ENCODE measurements at places on chromosomes 6 and 20.

- DNase-seq: peak; percentile 62
Measured at GRCh38 chr20:45153752-45154151, 20.9 kb upstream of the PI3 start.

DNA sequence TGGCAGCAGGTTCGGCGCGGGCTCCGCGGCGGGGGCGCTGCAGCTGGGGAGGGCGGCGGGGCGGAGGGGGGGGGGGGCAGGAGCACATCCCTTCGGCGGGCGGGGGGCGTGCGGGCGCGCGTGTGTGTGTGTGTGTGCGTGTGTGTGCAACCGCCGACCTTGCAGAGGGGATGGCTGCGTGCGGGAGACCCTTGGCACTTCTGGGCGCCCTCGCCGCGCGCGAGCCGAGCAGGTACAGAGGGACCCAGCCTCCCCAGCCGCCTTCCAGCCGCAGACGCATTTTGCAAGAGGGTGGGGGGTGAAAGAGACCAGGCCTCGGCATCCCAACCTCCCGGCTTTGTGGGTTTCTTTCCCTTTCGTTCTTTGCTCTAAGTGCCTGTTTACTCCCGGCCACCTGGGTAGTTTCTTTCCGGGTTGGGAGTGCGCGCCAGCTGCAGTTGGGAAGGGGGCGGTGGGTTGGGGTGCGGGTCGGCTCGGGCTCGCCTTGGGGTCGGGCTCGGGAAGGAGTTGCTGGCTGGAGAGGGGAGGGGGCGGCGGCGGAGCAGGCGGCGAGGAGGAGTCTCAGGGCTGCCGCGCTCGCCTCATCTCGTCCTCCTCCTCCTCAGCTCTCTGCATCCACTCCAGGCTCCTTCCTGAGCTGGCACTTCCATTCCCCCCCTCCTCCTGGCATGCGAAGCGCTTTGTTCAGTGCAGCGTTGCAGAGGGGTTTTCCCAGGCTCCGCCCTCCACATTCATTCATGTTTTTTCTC, 620 bp downstream of the HIVEP1 start:
- DNase-seq: peak; percentile 87

DNA sequence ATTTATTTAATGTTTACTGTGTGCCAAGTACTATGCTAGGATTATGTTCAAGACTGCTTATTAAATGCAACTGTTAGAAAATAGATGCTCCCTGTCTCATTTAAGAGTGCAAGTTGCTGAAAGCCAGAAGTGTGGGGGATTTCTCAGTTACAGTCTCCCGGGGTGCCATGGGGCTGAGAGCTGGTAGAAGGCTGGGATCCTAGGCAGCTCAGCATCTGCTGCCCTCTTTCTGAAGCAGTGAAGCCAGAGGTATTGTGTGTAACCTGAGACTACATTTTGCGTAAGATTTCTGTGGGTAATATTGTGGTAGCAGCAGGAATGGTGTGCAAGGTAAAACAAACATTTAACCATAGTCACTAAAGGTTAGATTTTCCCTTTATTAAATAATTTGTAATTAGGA, 120.6 kb downstream of the AKAP7 start:
- no peak for DNase-seq

GRCh38 chr20:10863337-10864060, 189.7 kb upstream of the JAG1 start:
- DNase-seq: peak; percentile 54

GRCh38 chr20:33933469-33933909, 60.2 kb upstream of the RALY start:
- peak; percentile 83 for DNase-seq

DNA sequence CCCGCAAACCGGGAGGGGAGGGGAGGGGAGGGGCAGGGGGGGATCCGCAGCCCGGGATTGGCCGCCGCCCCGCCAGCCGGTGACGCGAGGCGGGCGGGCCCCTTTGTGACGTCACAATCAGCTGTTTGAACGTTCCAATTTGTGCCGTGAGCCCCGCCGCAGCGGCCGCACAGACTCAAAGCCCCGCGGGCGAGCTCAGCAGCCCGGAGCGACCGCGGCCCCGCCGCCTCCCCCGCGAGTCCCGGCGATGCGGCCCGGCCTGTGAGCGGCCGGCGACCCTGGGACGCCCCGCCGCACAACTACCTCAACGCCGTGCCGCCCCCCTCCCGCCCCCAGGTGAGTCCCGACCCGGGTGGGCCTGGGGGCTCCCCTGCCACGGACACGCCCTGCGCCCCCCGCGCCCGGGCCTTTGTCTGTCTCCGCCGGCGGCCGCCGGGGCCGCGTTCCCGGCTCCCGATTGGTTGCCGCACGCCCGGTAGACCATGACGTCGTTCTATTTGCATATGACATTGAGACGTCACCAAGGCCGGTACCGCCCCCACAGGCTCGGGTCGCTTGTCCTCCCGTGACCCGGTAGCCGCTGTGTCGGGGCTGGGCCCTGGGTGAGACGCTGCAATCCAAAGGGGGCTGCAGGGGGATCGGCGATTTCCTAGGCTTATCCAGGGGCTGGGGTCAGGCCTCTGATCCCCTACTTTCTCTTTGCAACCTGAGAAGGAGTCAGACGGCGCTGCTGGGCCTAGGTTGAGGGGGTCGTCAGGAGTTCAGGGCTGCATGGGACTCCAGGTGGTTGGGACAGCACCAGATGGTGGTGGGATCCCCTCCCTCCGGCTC, at the start of gene TP53INP2:
TSS of gene TP53INP2 (plus strand) at position 168 of the 831 bp plus-strand sequence. CDS start 4,396 bp downstream, outside the sequence.
- DNase-seq: peak; percentile 95

GRCh38 chr20:32505723-32506473, 79.2 kb downstream of the NOL4L start:
- DNase-seq: no peak

DNA sequence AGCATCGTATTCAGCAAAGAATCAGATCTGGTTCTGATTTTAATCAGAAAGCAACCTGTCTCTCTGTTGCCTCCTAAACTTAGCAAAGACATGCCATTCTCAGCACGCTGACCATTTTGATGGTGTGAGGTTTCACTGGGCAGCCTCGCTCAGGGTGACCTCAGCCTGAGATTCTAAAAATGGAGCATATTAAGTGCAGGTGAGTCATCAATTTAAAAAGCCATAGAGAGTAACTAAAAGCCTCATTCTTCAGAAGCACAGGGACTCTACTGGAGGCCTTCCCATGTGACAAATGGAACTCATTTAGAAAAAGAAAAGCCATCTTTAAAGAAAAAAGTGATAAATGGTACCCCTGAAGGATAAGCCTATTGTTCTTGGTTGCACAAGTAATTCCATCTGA, 91.3 kb downstream of the FILIP1 start:
- peak; percentile 74 for DNase-seq

GRCh38 chr6:8277769-8278168, 157.6 kb downstream of the SLC35B3 start:
- DNase-seq: no peak

DNA sequence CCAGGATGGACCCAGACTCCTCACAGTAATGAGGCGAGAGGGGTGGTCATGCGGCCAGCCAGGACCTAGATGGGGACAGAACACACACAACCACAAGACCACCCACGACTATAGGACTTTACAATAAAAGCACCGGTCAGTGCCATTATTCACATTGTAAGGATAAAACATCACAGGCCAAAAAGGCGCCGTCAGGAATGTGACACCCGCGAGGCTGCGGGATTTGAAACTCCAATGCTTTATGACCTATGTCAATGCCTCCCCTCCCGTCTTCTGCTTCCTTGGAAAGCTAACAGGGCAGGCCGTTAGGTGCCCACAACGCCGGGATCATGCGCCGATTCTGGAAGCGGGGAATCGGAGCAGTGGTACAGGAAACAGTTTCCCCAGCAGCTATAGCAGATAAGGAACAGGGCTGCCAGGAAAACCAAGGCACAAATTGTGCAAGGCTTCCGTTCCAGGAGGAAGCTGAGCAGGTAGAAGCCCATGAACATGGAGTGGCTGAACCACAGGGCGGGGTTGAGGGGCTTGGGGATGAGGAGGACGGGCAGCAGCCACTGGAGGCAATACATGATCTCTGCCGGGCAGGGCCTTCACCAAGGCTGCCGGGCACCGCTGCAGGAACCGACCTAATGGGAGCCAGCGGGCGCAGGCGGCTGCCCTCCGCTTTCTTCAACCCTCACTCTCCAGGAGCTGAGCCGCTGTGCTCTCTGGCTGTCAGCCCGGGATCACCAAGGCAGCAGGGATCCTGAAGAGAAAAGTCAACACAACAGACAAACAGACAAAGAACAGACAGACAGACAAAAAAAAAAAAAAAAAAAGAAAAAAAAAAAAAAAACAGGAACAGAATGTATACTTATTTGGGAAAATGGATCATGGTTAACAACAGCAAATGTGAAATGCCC, 2.2 kb upstream of the NNAT start:
- no peak for DNase-seq

GRCh38 chr20:3710011-3710466, 2.4 kb downstream of the SIGLEC1 start:
- DNase-seq: no peak

DNA sequence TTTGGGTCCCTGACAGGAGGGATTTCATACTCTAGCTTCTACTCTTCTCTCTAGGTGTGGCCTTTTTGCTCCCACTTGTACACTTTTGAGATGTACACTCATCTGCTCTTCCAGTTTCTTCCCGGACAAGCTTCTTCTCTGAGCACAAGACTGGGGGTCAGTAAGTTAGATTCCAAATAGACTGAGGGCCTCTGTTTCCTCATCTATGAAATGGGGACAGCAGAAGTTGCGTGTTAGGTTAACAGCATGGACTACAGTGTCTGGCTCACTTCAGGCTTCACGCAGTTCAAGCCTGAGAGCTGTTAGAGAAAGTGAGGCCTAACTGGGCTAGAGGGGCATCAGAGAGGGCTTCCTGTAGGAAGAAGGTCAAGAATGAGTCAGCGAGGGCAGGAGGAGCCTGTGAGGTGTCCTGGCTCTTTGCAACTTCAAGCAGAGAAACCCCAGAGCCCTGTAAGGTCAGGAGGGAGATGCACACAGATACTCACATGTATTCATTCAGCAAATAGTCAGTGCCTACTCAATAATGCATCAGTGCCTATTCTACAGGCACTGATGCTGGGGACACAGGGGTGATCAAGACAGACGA, 20.6 kb downstream of the XKR7 start:
- no peak for DNase-seq

GRCh38 chr6:7035837-7036249, 71.9 kb upstream of the RREB1 start:
- no peak for DNase-seq

GRCh38 chr20:32396646-32397160, 38.6 kb downstream of the ASXL1 start:
- no peak for DNase-seq

DNA sequence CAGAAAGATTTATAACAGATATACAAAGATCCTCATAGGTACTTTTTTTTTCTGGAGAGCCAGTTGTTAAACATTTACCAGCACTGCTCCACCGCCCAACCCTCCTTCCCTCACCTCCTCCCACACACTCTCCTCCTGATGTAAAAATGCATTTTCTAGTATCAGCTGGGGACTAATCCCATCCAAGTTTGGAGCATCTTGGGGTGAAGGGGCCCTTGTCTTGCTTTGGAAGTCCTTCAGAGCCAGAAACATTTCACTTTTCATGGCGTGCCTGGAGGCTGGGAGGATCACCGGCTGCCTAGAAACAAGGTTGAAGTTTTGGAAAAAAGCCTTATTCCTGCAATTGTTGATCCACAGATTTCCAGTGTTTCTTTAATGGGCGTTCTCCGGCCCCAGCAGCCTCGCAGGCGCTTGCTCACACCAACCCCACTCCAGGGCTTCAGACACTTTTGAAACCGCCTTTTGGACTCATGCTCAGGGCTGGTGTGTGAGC, 165.1 kb upstream of the AFDN start:
- DNase-seq: no peak

- DNase-seq: no peak
Measured at GRCh38 chr20:47783828-47784598, 1.3 kb downstream of the SULF2 start.

- DNase-seq: no peak
Measured at GRCh38 chr6:139152088-139152891, 17.4 kb downstream of the HECA start.

GRCh38 chr6:17839513-17840223, 132.9 kb upstream of the NUP153 start:
- DNase-seq: no peak

DNA sequence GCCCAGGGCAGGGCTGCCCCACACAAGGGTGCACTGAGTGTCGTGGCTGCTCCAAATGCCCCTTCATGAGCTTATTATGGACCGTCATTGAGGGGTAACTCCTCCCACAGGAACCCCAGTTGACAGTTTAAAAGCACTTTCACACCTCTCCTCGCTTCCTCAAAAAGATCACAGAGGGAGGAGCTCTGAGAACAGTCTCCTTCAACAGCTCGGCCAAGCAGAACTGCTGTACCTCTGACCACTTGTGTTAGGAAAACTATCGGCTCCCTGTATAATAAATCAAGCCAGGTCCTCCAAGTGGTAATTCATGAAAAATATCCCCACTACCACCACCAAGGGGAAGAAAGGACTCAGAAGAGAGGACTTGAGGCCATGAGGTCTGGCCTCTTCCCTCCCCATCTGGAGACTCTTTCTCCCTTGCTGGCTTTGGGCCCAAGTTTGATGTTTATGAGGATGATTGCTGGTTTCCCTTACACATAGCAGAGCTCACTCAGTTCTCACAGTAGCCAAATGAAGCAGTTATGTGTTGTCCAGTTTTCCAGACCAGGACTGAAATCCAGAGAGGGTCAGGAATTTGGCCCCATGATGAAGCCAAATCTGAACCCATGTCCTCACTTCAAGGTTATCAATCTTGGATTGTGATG, 8.7 kb downstream of the SNX21 start:
- no peak for DNase-seq

DNA sequence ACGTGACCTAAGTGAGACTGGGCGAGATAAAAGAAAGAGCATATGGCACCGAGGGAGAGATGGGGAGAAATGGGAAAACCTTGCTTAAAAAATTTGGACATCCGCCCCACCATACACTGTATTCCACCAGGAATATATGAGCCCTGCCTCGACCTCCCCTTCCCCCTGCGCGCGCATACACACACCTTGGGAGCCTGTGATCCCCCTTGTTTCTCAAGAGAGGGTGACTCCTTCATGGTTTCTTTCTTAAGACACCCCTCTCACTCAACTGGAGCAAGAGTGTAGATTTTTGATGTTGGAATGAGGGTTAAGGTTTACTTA, 480 bp downstream of the ABCF1 start:
- DNase-seq: no peak

GRCh38 chr20:2429051-2429450, 41.5 kb downstream of the SNRPB start:
- DNase-seq: no peak

DNA sequence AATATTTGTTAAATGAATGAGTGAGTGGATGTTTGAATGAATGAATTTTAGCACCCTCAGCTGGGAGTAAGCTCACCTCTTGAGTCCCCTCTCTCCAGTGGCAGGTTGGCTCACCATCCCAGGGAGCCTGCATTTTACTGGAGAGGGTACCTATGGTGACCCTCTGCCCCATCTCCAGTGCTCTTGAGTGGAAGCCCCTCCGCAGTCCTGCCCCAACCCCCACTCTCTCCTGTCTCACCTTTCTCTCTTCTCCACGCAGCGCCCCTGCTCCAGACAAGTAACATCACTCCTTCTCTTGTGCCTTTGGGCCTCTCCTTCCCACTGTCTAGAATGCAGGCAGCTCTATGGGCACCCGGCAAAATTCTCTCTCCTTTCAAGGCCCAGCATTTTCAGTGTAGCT, 11.3 kb downstream of the TGM3 start:
- no peak for DNase-seq

GRCh38 chr6:41630069-41630468, 8.2 kb upstream of the MDFI start:
- no peak for DNase-seq
